ENCODE measurements at places on chromosomes 1 and 21. TPM values are rescaled to one million over a fixed set of nuclear protein-coding genes. Genes with fewer than 3 reads are reported as not detected.

DNA sequence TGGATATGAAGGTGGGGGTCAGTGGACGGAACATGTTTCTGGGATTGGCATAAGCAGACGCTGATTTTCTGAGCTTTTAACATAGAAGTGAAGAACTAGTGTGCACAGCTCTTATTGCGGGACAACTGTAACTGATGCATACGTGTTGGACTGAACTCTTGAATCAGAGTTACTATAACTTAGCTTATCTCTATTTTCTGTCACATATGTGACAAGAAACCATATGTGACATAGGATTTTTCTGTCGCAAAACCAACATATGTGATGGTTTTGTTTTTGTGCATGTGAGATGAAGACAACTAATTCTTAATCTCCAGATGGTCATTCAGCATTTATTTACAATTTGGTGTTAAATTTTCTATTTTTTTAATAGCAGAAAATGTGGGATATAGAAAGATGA is 249.9 kb downstream of the GREM2 start:
- no peak for DNase-seq

GRCh38 chr1:19407494-19408096 is 77.7 kb downstream of the CAPZB start:
- DNase-seq: no peak

Gene UBE2U
- not detected for total RNA-seq

- DNase-seq: no peak
Observed at GRCh38 chr1:234990874-234991801, 137.5 kb downstream of the TOMM20 start.

GRCh38 chr1:231162970-231163829 is 1.3 kb downstream of the TRIM67 start:
- DNase-seq: no peak

DNA sequence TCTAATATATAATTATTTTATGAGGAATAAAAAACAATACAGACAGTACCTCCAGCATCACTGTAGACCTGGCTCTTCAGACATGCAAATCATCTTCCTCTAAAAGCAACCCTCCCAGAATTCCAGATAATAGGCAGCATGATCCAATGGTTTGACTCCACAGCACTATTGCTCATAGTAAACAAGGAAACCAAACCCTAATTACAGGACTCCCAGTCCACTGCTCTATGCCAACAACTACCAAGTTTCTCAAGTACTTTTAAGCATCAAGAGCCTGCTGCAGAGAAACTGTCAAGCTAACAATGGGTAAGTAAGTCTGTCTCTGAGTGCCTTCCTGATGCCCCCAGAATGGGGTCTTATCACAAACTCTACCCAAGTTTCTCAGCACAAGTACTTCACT is 57.2 kb downstream of the EYA3 start:
- DNase-seq: no peak

- no peak for DNase-seq
Observed at GRCh38 chr1:231678011-231678432, 51.4 kb downstream of the DISC1 start.

DNA sequence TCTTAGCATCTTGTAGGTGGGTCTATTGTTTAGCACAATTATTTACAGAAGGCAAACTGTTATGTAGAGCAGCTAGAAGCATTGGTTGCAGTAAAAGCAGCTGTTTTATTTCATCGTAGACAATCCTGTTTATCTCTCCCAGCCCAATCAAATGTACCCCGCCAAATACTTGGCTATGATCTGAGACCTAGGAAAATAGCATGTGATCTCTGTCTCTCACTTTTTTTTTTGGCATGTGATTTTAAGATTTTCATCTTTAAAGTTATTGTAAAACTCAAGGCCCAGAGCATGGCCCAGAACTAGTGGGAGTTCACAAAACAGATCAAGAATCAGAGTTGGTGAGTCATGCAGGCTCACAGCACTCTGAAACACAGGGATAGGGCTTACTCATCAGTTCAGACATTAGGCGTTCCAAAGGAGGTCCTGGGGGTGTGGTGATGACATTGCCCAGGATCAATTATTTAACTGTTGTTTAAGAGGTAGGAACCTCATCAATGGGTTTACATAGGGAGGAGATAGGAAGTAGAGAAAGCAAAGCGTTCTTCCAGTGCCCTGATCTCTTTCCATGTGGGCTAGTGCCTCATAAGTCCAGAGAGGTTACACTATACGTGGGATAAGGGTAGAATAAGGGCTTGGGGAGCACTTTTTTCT is 40.2 kb downstream of the TBX19 start:
- no peak for DNase-seq

- no peak for DNase-seq
Observed at GRCh38 chr21:32611471-32611997, 643 bp downstream of the CFAP298 start.

Gene NUP210L
- total RNA-seq: 0.05 TPM

GRCh38 chr1:83639785-83640184 is 359.1 kb downstream of the TTLL7 start:
- DNase-seq: no peak

DNA sequence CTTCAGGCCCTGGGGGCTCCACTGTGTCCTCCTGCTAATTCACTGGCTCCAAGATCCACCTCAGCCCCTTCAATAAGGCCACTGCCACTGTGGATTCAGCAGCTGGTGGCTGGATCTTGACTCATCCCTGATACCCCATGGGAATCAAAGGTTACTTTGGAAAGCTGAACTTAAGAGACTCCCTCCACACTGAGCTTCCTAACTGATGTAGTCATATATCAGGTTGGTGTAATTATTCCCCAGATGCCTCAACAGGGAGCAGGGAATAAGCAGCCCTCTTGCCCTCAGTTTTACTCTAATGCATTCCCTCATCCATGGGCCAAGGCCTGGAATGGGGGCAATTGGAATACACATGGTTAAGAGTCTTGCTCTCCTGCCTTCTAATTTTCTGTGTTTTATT is 164.6 kb downstream of the FASLG start:
- DNase-seq: no peak

GRCh38 chr1:155940993-155941844 is at the start of gene RXFP4:
RXFP4 (plus strand) TSS chr1:155941638; CDS start chr1:155941710, 72 bp downstream.
- DNase-seq: no peak

DNA sequence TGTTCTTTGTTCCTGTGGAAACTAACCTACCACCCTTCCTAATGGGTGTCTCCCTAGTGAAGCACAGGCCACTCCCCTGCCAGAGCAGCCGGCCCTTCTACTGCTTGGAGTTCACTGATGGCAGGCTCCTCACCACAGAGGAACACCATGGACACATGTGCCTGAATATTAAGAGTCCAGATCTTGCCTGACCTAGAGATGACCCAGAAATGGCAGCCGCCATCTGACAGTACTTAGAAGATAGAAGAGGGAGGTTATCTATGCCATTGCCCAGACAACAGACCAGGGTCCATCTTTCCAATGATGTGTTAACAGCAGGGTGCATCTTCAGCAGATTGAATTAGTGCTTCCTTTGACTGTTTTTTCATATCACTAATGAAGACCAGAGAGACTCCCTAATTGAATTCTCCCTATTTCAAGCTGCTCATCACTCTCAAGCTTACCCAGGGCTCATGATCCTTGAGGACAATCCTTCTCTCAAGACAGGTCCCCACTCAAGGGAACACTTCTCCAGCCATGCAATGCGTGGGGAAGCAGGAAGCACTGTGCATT is 59.8 kb downstream of the PLEKHA6 start:
- DNase-seq: no peak

DNA sequence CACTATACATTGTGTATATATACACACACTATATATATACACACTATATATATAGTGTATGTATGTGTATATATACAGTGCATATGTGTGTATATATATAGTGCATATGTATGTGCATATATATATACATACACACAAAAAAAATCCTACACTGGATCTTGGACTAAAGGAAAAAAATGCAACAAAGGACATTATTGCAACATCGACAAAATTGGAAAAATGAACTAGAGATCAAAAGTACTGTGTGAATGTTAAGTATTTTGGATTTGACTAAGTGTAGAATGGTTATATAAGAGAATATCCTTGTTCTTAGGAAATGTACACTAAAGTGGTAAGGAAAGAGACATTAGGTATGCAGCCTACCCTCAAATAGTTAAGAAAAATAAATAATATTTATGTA is 36.5 kb downstream of the SMYD3 start:
- DNase-seq: no peak

DNA sequence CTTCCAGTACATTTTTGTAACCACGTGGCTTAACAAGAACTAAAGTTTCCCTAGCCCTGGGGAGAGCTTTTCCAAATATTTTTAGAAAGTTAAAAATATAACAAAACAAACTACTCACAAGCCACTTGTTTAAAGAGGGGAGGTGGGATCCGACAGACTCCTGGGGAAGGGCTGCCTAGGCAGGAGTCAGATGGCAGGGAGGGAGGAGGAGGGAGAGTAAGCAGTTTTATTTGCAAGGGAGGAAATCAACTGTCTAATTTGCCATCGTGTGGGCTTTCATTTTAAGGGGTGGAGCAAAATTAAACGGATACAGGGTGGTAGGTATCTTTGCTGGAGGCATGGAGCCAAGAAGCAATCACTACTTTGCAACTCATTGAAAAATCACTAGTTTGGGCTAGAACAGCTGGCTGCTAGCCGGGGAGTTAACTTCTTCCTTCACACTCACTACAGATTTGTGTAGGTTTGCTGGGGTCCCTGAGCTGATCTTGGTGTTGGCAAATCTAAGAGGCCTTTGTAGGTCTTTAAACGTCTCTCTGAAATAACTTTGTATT is 8.8 kb downstream of the BARHL2 start:
- no peak for DNase-seq

- no peak for DNase-seq
Observed at GRCh38 chr1:242856289-242856688, 331.8 kb upstream of the PLD5 start.

GRCh38 chr1:166040202-166040997 is 126.4 kb downstream of the FAM78B start:
- DNase-seq: no peak

GRCh38 chr1:161736335-161736969 is 13.1 kb upstream of the DUSP12 start:
- DNase-seq: no peak

DNA sequence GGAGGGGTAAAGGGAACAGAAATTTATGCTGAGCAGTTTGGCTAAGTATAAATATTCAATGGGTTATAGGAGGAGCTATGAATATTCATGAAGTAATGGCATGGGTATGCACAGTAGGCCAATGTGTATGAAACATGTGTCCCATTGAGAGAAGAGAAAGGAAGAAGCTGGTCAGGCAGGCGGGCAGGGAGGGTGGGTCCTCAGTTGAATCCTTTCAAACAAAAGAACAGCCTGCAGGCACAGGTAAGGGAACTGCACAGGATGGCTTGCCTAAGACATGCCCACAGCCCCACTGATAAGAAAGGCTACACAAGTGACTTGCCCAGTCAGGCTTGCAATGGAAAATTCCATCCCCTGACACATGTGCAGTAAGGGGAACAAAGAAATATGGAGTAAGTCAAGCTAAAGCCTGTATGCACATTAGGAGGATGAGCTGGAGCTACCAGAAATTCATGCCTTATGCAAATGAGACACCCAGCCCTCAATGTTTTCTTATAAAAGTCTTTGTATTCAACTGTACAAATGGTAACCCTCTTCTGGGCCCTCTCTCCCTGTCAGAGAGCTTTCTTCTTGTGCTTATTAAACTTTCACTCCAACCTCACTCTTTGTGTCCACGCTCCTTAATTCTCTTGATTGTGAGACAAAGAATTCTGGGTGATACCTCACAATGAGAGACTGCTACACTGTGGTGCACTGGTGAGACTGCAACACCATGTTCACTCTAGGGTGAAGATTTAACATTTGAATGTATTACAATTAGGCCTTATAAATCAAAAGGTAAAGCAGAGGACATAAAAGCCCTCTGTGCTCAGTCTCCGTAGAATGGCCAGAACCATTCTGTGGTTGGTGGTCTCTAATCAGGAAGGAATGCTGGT is 96.5 kb downstream of the ATP1B1 start:
- DNase-seq: no peak

Gene C8A
- total RNA-seq: not detected

Gene KRTAP11-1
- not detected for total RNA-seq

GRCh38 chr1:72000809-72001208 is 281.5 kb downstream of the NEGR1 start:
- no peak for DNase-seq

DNA sequence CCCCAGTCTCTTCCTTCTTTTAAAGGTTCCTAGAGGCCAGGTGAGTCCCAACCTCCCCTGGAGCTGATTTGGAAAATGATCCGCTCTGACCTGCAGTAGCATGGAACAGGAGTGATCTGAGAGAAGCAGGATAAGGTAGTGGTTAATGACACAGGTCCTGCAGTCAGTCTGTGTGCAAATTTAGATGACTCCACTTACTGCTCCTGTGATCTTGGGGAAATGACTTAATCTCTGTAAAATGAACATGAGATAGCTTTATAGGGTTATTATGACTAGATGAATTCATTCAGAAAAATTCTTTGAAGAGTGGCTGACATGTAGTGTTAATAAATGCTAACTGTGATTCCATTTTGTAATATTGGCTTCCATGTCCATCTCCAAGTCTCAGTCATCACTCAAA is 374.9 kb upstream of the CAMK1G start:
- DNase-seq: no peak

Gene CBR1
- total RNA-seq: 44.4 TPM

DNA sequence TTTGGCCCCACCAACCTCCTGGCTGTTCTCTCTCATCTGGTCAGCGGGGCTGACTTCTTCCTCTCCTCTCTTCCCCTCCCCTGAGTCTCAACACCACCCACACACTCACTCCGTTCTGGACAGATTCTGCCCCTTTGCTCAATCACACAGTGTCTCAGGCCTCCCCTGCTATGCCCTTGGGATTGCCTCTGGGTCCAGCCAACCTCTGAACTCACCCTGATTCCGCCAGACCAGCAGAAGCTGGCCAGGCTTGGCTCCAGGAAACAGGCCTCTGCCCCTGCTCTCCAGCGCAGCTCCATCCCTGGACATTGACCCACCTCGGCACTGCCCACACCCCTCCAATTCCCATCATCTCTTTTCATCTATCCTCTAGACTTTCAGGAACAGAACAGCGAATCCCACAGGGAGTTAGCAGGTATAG is 22.1 kb downstream of the AHDC1 start:
- DNase-seq: no peak

DNA sequence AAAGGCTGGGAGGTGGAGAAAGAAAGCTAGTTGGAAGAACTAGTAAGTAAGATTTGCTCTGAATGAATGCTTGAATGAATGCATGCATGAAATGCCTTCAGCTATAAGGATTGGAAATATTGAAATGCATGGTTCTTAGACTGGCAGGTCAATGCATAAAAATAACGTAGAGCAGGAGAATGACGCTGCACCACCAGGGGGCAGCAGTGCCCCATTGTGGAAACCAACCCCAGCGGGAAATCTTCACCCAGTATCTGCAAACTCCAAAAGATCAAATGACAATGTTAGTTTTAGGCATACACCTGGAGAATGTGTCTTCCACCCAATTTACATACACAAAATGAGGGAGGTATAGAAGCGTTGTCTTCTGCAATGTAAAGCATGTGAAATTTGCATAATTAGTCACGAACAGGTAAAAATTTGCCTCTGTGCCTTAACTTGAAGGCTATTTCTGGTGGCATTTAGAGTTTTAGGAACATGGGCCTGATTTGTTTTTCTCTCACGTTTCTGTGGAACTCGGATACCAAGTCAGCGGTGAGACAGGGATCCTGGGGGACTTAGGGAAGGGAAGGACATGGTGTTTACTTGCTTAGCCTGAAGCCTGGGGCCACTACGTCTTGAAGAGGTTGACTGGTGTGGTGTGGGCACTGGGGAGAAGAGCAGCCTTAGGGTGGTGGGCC is 78.6 kb downstream of the HHAT start:
- DNase-seq: peak; percentile 88

Gene PCP4
- 51.4 TPM for total RNA-seq

- no peak for DNase-seq
Observed at GRCh38 chr21:33022489-33022827, 3.3 kb upstream of the OLIG2 start.
